Fibroblast of lung (primary cell): ENCODE measurements at places on chromosomes 5 and 9. TPM values are rescaled to one million over a fixed set of nuclear protein-coding genes. Genes with fewer than 3 reads are reported as not detected.

DNA sequence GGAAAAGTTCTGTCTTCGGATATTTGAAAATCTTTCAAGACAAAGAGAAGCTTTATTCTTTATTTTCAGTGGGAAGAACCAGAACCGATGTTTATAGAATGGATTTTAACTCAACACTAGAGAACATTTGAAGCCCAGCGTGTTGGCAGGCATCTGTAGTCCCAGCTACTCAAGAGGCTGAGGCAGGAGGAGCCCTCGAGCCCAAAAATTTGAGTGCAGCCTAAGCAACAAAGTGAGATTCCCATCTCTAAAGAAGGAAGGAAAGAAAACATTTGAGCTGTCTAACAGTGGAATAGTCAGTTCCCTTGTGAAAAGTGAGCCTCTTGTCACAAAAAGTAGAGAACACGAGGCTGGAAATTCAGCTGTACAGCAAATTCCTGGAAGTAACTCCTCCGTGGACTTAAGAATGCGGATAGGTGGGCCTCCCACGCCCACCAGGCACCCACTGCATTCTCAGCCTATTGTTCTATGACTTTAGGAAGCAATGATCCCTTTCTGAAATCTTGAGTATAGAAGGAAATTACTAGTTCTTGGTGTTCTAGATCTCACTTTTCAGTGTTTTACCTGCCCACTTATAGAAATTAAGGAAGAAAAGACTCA, 2.3 kb upstream of the PTPDC1 start:
- no peaks in the 10 kb centered on the region for H3K36me3 ChIP-seq
- peaks cover 4% of the 10 kb centered on the region for H3K4me1 ChIP-seq
- H3K4me3 ChIP-seq: no peak overlapping the region
- no peaks in the 10 kb centered on the region for H3K27me3 ChIP-seq
- DNase-seq: no peak

- no peak overlapping the region for H3K27ac ChIP-seq
- H3K36me3 ChIP-seq: peaks cover 4% of the 10 kb centered on the region
- no peaks in the 10 kb centered on the region for H3K27me3 ChIP-seq
Observed at GRCh38 chr5:72849546-72849945, 33.1 kb downstream of the TNPO1 start.

Gene MTREX
- polyA plus RNA-seq: 54.1 and 60.5 TPM in 2 replicates

GRCh38 chr5:6829150-6829784, 116.0 kb downstream of the TENT4A start:
- H3K4me1 ChIP-seq: no peaks in the 10 kb centered on the region
- no peaks in the 10 kb centered on the region for H3K27me3 ChIP-seq
- H3K27ac ChIP-seq: no peak overlapping the region
- H3K4me3 ChIP-seq: no peak overlapping the region
- DNase-seq: no peak

DNA sequence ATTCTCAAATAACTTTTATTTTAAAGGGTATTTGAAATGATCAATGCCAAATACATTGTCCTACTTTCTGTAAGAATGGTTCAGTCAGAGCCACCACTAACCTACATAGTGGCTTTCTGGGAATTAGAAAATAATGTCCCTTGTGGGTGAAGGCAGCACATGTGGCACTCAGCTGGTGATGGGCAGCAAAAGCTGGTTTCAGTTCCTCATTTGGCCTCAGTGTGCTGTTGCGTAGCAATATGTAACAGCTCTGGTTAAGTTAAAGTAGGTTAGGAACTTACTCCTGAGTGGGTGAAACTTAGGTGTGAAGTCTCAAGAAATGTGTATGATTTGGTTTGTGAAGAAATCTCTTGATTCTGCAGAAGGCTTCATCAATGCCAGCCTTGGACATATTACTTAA, 99.6 kb upstream of the SPEF2 start:
- no peaks in the 10 kb centered on the region for H3K4me1 ChIP-seq
- no peak overlapping the region for H3K27ac ChIP-seq
- no peak overlapping the region for H3K4me3 ChIP-seq
- H3K36me3 ChIP-seq: no peaks in the 10 kb centered on the region
- DNase-seq: no peak

Gene CCDC112
- 5.2 and 5.7 TPM in 2 replicates for polyA plus RNA-seq

GRCh38 chr5:178672630-178673029, 45.8 kb upstream of the CLK4 start:
- no peaks in the 10 kb centered on the region for H3K27me3 ChIP-seq
- DNase-seq: no peak
- no peak overlapping the region for H3K27ac ChIP-seq
- no peaks in the 10 kb centered on the region for H3K36me3 ChIP-seq
- H3K4me1 ChIP-seq: no peaks in the 10 kb centered on the region

Gene CCDC192
- polyA plus RNA-seq: not detected in 2 replicates
